T-helper 17 cell (primary cell): ENCODE measurements at places on chromosomes 3 and 15.

- DNase-seq = no peak
Observed at GRCh38 chr15:54582863-54583643, 604.8 kb downstream of the UNC13C start.

- DNase-seq = no peak
Observed at GRCh38 chr3:77328690-77329089, 288.8 kb downstream of the ROBO2 start.

DNA sequence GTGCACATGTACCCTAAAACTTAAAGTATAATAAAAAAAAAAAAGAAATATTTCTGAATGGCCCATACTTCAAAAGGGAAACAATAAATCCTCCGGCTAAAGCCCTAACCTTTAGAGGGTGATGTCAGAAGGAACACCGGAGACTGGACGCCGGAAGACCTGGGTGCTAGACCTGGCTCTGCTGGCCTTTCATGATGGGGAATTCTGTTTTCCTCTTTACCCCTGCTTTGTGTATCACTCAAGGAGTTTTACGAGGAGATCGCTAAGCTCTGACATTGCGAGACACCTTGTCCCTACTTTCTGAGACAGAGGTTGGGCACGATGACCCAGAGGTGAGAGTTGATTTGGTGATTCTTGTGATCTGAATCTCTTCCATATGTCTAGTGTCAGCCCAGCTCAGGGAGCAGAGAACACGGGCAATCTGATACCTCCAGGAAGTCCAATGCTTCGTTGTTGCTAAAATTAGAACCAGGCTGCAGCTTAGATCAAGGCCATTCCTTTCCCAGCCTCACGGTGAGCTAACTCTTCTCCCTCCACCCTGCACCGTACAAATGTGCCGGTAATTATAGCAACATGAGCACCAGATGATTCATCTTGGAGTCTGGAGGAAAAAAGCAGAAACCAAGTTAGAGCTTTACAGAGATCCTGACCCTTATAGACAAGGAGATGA is 42.0 kb upstream of the CFAP161 start:
- no peak for DNase-seq

- DNase-seq = no peak
Observed at GRCh38 chr3:123587401-123587800, 2.5 kb upstream of the HACD2 start.

GRCh38 chr3:149816311-149816710 is 3.3 kb downstream of the RNF13 start:
- DNase-seq = no peak

GRCh38 chr3:7306901-7307300 is 446.0 kb downstream of the GRM7 start:
- no peak for DNase-seq
